ENCODE measurements at places on chromosomes 6 and 20. TPM values are rescaled to one million over a fixed set of nuclear protein-coding genes. Genes with fewer than 3 reads are reported as not detected.

The RIPOR2 gene
- 1.6 TPM for total RNA-seq

The EZR gene
- total RNA-seq: 11.8 TPM

The RNF114 gene
- total RNA-seq: 84.6 TPM

The ZNF341 gene
- total RNA-seq: 1.4 TPM

The NMBR gene
- not detected for total RNA-seq

The METTL24 gene
- total RNA-seq: not detected

The SEL1L2 gene
- total RNA-seq: not detected

The PRL gene
- total RNA-seq: not detected

The LTA gene
- total RNA-seq: not detected

The TRIM10 gene
- total RNA-seq: not detected

The SLC39A7 gene
- total RNA-seq: 143 TPM

The MCM9 gene
- total RNA-seq: 6.7 TPM

The SLC16A10 gene
- not detected for total RNA-seq

The SLC17A4 gene
- not detected for total RNA-seq

The VWA7 gene
- total RNA-seq: 0.10 TPM

The SH3BGRL2 gene
- 1.8 TPM for total RNA-seq

The SLCO4A1 gene
- 0.24 TPM for total RNA-seq

The WDR46 gene
- 57.8 TPM for total RNA-seq

The ZC2HC1B gene
- total RNA-seq: not detected

The ZBP1 gene
- not detected for total RNA-seq

The TTBK1 gene
- not detected for total RNA-seq

The SSTR4 gene
- not detected for total RNA-seq

The KCNS1 gene
- 2.4 TPM for total RNA-seq

The RIPPLY2 gene
- total RNA-seq: not detected

The ZNF165 gene
- 0.05 TPM for total RNA-seq

The PAX1 gene
- total RNA-seq: not detected

The SRXN1 gene
- total RNA-seq: 53.8 TPM

The NKAIN2 gene
- total RNA-seq: not detected

The MRPL14 gene
- 35.7 TPM for total RNA-seq

The COL19A1 gene
- not detected for total RNA-seq

The SPDEF gene
- not detected for total RNA-seq

The PEX3 gene
- 14.0 TPM for total RNA-seq

The PRRT1 gene
- 1.8 TPM for total RNA-seq

The PDE10A gene
- 10.1 TPM for total RNA-seq

The KCNK15 gene
- 2.5 TPM for total RNA-seq

The MCCD1 gene
- total RNA-seq: not detected

The RIMS1 gene
- total RNA-seq: not detected

The LINC00237 gene
- total RNA-seq: not detected

The GPR6 gene
- not detected for total RNA-seq

The OGFR gene
- total RNA-seq: 58.9 TPM

The EYS gene
- not detected for total RNA-seq
